H1 (cell line): ENCODE measurements at places on chromosomes 2 and 18.
A peak's percentile ranks its signal among the peaks of the same experiment; 100 is the strongest.

DNA sequence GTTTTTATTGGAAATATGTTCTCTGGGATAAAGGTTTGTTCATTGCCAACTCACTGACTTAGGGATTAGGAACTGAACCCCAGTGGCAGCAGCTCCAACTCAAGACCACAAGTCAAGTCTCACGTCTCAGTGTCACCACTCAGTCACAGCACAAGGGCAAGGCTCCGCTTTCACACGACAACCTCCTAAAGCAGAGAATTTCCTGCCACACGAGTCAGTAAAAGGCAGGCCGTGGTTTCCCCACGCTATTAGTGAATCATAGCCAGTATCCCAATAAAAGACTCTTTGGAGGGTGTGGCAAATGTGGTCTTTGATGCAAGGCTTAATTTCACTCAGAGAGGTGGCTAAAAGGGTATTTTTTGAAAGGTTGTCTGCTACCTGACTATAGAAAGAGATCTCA lies 57.6 kb downstream of the PIEZO2 start:
- no peak for DNase-seq

- DNase-seq = peak; percentile 43
Measured at GRCh38 chr2:176490061-176490861, 221.0 kb downstream of the MTX2 start.

DNA sequence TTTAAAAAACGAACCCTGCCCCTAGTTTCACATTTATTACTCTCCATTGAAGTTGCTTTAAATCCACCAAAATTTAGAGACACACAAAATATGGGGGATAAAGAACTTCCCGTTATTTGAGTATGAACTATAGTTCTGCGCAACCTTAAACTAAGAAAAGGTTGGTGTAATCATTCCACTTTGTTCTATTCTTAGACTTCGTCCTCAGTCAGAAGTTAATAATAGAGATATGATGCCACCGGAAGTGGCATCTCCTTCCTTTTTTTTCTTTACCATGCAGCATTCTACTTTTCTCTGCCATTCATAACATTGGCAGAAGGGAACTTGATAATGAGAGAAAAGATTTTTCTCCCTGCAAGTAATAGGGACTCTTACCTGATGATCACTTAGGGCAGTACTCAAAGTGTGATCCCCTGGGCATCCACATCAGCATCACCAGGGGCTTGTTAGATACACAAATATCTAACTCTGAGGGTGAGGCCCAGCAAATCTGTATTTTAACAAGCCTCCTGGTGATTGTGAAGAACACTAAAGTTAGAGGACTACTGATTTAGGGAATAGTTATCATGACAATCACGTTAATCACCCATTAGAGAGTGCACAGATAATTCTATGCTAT lies 147.7 kb upstream of the DTNA start:
- DNase-seq = no peak

DNA sequence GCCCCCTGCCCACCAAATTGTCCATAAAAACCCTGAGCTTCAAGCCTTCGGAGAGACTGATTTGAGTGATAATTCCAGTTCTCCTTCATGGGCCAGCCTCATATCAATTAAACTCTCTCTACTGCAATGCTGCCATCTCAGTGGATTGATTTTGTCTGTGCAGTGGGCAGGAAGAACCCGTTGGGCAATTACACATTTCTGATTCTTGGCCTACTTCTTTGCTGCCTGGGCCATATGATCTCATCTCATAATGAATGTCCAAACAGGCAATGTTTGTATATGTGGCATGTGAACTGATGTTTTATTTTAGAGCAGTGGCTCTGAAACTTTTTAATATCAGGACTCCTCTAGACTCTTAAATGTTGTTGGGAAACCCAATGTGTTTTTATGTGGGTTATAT lies 101.2 kb upstream of the SLC38A11 start:
- no peak for DNase-seq

GRCh38 chr18:44238454-44238853 lies 442.2 kb upstream of the SETBP1 start:
- no peak for DNase-seq

DNA sequence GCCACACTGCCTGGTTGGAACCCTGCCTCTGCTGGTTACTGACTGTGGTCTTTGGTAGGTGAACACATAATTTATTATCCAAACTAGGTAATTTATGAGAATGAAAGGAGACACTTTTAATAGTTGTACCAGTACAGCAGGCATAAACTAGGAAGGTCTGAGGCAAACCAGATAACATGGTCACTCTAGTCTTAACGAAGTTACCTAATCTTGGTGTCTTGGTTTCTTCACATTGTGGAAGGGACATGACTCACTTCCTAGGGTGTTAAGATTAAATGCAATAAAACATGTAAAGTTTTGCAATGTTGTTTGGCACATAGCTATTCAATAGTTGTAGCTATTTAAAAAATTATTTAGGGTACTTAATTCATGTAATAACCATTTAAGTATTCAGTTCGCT lies 23.3 kb downstream of the SPTBN1 start:
- no peak for DNase-seq

DNA sequence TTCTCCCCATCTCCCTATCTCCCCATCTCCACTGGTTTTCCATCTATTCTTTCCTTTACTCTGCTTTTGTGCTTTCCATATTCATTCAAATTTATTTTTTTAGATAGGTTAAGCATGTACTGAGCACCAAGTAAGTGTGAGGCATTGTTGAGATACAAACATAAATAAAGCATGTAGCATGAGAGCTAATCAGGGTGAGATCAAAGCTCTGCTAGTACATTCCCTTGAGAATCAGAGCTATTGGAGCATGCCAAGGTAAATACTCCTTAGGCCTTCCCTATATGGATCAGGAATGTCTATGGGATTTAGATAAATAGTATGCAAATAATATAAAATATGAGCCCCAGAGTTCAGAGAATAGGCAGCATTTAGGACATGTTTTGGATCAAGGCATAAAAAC lies 25.3 kb downstream of the BABAM2 start:
- DNase-seq = no peak

DNA sequence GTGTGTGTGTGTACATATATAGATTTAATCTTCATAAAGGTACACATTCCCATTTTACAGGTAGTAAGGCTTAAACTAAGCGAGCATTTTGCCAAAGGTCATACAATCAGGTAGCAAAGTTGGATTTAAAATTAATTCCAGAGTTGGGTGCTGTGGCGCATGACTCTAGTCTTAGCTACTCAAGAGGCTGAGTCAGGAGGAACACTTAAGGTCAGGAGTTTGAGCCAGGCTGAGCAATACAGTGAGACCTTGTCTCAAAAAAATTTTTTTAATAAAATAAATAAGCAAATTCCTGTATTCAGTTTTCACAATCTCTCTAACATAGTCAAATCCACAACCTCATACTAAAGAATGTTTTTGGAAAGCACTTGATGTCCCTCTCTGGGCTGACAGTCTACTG lies 111.5 kb upstream of the LDLRAD4 start:
- DNase-seq = no peak

GRCh38 chr2:156864753-156865152 lies 392.8 kb upstream of the GALNT5 start:
- DNase-seq = no peak

- no peak for DNase-seq
Measured at GRCh38 chr2:181810823-181811695, 80.5 kb upstream of the ITPRID2 start.

DNA sequence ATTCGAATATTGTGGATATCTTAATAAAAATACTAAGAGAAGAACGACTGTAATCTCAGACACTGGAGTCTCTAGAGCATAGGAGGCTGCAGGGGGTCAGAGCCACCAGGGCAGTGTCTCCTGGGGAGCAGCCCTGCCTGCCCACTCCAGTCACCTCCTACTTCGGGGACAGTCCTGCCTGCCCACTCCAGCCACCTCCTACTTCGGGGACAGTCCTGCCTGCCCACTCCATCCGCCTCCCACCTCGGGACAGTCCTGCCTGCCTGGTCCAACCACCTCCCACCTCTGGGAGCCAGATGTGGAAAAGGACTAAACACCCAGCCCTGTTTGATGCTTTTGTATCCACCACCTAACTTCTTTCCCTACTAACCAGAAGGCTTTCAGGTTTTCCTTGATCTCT lies 350.1 kb upstream of the SMIM21 start:
- DNase-seq = no peak

DNA sequence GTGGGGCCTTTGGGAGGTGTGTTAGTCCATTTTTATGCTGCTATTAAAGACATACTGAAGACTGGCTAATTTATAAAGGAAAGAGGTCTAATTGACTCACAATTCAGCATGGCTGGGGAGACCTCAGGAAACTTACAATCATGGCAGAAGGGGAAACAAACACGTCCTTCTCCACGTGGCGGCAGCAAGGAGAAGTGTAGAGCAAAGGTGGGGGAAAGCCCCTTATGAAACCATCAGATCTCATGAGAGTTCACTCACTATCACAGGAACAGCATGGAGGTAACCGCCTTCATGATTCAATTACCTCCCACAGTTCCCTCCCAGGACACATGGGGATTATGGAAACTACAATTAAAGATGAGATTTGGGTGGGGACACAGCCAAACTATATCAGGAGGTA lies 187.1 kb upstream of the OSR1 start:
- no peak for DNase-seq

GRCh38 chr18:9008200-9008708 lies 94.2 kb upstream of the NDUFV2 start:
- no peak for DNase-seq

GRCh38 chr2:212892193-212892592 lies 259.2 kb downstream of the IKZF2 start:
- no peak for DNase-seq

DNA sequence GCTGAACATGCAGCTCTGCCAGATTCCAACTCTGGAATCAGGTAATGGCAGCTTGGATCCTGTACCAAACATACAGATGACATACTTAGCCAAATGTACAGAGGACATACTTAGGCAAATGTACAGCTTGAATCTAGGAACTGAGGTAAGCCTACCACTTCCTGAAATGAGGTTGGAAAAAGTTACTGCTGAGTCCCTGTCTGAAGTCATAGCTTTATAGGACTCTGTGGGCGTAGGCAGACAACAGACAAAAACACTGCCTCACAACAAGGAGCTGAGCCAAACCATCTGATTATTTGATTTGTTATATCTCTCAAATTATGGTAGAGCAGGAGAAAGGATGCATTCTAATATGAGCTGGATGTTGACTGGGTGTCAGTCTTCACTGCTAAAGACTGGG lies 290.2 kb upstream of the TCF4 start:
- DNase-seq = no peak

DNA sequence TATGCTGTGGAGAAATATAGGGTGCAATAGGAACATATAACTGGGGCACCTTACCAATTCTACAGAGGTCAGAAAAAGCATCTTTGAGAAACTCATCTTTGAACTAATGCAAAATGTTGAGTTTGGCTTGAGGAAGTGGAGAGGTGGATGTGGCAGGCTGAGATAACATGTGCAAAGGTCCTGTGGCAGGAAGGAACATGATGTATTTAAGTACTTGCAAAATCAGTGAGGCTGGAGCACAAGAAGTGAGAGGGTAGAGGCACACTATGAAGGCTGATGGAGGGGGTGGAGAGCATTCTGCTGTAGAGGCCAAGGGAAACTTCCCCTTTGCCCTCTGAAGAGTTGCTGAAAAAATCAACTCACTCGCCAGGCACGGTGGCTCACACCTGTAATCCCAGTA lies 14.7 kb upstream of the RAB1A start:
- no peak for DNase-seq

GRCh38 chr18:4016391-4017049 lies 438.6 kb downstream of the DLGAP1 start:
- no peak for DNase-seq

- DNase-seq = no peak
Measured at GRCh38 chr2:240292619-240293525, 142.6 kb upstream of the GPC1 start.

GRCh38 chr2:33784488-33784887 lies 185.4 kb upstream of the FAM98A start:
- no peak for DNase-seq

GRCh38 chr2:116582850-116583249 lies 1231.6 kb upstream of the DDX18 start:
- DNase-seq = no peak

DNA sequence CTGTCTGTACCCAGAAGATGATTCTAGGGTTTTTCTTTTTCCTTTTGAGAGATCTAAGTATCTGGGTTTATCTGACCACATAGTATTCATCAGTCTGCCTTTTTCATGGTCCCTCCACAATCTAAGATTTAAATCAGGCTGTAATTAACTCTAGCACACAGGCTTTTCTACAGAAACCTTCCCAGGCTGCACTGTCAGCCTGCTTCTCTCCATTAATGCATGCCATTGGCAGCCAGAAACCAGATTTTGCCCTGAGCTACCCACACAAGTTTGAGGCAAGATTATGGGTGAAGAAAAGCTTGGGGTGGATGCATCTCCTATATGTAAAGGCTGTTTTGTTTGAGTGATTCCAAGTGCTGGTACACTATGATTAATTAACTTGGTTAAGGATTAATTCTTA lies 45.7 kb upstream of the EML4 start:
- no peak for DNase-seq

GRCh38 chr2:141062443-141062842 lies 1068.4 kb downstream of the LRP1B start:
- no peak for DNase-seq

- DNase-seq = no peak
Measured at GRCh38 chr2:150429384-150429961, 58.0 kb downstream of the RND3 start.

DNA sequence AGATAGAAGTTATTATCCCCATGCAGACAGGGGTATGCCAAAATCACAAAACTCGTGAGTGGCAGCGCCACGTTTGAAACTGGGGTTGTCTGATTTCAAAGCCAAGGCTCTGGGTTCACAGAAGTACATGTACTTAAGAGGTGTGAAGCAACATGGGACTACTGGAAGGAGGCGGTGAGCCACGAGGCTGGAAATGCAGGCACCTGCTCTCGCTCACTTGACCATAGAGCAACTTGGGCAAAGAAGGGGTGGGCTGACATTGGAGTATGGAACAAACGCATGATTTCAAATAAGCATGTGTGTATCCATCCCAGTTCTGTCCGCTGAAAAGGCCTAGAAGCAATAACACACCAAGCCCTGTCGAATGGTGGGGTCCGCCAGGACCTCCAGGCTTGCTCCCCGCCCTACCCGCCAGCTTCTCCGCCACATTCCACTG lies 593 bp upstream of the ACTR2 start:
- no peak for DNase-seq

GRCh38 chr2:96340493-96341414 lies 5.2 kb downstream of the NCAPH start:
- no peak for DNase-seq

DNA sequence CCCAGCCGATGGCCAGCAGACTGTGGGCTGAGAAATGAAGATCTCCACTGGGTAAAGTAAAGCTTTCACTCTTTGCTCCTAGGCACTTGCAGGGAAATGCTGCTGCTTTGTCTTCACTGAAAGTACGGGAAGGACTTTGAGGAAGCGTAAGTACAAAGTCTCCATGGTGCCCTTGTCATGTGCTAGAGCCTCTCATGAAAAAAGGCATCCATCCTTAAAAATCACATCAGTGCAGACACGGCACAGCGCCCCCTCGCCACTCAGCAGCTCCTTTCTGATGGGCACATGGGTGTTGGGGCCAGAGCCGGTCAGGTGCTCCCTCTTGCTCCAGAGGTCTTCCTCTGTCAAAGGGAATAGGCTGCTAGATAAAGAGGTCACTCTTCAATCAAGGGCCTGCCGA lies 109.0 kb upstream of the STPG4 start:
- DNase-seq = peak; percentile 65
